ENCODE measurements at places on chromosomes 11 and 22. TPM values are rescaled to one million over a fixed set of nuclear protein-coding genes. Genes with fewer than 3 reads are reported as not detected.

DNA sequence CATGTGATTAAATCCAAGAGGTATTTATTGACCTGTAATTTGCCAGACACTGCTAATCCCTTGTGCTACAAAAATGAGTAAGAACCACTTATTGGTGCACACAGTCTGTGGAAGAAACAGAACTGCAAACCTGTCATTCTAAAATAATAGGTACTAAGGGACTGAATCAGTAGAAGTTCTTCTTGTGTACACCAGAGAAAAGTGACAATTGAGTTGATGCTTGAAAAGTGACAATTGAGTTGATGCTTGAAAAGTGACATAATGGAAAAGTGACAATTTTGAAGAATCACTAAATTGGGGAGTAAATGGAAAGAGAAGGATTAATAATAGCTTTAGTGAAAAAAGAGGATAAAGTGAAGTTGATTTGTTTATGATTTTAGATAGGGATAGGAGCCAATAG lies 56.4 kb downstream of the DKK3 start:
- no peak overlapping the region for H3K27ac ChIP-seq
- no peaks in the 10 kb centered on the region for H3K4me1 ChIP-seq
- H3K4me3 ChIP-seq = no peak overlapping the region
- no peaks in the 10 kb centered on the region for H3K27me3 ChIP-seq
- DNase-seq = no peak

DNA sequence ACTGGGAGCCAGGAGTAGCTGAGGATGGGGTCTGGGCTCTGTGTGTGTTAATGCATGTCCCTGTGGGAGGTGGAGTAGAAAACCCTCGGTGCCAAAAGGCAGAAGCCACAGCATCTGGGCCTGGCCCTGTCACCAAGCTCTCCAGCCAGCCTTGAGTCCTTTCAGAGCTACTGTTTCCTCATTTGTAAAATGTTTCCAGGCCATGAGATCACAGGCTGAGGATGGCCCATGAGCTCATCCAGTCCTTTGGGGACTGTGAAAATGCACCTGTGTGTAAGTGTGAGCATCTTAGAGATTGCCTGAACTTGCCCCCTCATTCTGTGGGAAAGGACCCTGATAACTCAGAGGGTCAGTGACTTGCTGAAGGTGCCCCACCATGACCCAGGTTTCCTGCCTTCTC lies 9.1 kb downstream of the ANKK1 start:
- H3K27me3 ChIP-seq = no peaks in the 10 kb centered on the region
- H3K27ac ChIP-seq = no peak overlapping the region
- no peak for DNase-seq
- no peak overlapping the region for H3K4me3 ChIP-seq
- H3K4me1 ChIP-seq = no peaks in the 10 kb centered on the region

The OR52I2 gene
- not detected for total RNA-seq

DNA sequence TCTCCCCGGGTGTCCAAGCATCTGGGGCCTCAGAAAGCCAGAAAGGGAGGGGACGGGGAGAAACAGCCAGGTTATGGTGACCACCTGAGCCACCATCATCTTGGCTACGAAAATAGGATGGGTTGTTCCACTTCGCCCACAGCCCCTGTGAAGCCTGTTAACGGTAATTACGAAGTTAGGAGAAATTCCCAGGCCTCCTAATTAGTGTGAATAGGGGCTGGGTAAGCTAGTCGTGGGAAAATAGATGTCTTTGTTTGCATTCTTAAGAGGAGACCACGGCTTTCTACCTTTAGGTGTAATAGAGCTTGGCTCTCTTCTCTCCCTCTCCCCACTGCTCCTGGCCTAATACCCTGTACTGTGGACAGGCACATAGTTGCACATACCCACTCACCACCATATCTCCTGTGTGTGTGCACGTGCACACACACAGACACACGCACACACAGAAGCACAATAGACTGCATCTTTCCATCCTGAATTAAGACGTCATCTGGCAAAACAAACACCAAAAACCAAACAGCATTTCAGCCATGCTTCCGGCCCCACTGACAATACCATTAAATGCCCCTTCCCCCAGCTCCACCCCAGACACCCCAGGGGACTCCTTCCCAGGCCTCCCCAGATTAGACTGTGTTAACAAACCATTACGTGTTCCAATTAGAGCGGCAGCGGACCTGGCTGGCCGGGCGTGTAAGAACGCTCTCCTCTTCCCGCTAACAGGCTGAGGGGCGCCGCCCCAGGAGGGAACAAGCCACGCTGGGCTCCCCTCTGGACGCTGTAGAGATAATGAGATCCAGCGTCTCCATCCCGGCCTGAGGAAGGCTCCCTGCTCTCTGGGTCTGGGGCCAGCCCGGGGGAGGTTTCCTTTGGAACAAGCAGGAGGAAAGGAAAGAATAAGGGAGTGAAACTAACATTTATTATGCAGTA lies 72.8 kb downstream of the TP53I11 start:
- H3K4me1 ChIP-seq = peaks cover 2% of the 10 kb centered on the region
- no peaks in the 10 kb centered on the region for H3K27me3 ChIP-seq

- DNase-seq = no peak
- H3K4me3 ChIP-seq = no peak overlapping the region
- no peak overlapping the region for H3K27ac ChIP-seq
- no peaks in the 10 kb centered on the region for H3K36me3 ChIP-seq
These were observed 1.5 kb downstream of the KRTAP5-5 start for GRCh38 chr11:1631066-1631568.

- H3K4me3 ChIP-seq = no peak overlapping the region
- DNase-seq = no peak
- no peak overlapping the region for H3K27ac ChIP-seq
- no peaks in the 10 kb centered on the region for H3K27me3 ChIP-seq
These were observed 5.7 kb upstream of the ABTB2 start for GRCh38 chr11:34363363-34364084.

The DDX6 gene
- 104 TPM for total RNA-seq

The PTPRCAP gene
- total RNA-seq = 2.4 TPM

The OR52I1 gene
- total RNA-seq = not detected

The TYMP gene
- 27.4 TPM for total RNA-seq

GRCh38 chr11:124346311-124346955 lies 26.4 kb upstream of the OR8D2 start:
- H3K36me3 ChIP-seq = no peaks in the 10 kb centered on the region
- H3K27me3 ChIP-seq = no peaks in the 10 kb centered on the region
- no peak overlapping the region for H3K27ac ChIP-seq
- H3K4me1 ChIP-seq = no peaks in the 10 kb centered on the region

- no peak overlapping the region for H3K4me3 ChIP-seq
- H3K27ac ChIP-seq = peak overlapping the region; percentile 86
- no peak for DNase-seq
- no peaks in the 10 kb centered on the region for H3K27me3 ChIP-seq
- H3K36me3 ChIP-seq = no peaks in the 10 kb centered on the region
These were observed 91.4 kb downstream of the RPL27A start for GRCh38 chr11:8773916-8774539.

The PTGDR2 gene
- total RNA-seq = 1.4 TPM

The MOGAT2 gene
- total RNA-seq = not detected

Data from esophagus muscularis mucosa (tissue), 4 donors.